ENCODE measurements at places on chromosomes 2 and 18. TPM values are rescaled to one million over a fixed set of nuclear protein-coding genes. Genes with fewer than 3 reads are reported as not detected.

- H3K27me3 ChIP-seq: no peaks in the 10 kb centered on the region
- H3K36me3 ChIP-seq: no peaks in the 10 kb centered on the region
- H3K4me1 ChIP-seq: peaks cover 30% of the 10 kb centered on the region
- H3K27ac ChIP-seq: peak overlapping the region; percentile 44
- DNase-seq: no peak
Measured at GRCh38 chr2:30408961-30409387, 38.1 kb upstream of the LCLAT1 start.

DNA sequence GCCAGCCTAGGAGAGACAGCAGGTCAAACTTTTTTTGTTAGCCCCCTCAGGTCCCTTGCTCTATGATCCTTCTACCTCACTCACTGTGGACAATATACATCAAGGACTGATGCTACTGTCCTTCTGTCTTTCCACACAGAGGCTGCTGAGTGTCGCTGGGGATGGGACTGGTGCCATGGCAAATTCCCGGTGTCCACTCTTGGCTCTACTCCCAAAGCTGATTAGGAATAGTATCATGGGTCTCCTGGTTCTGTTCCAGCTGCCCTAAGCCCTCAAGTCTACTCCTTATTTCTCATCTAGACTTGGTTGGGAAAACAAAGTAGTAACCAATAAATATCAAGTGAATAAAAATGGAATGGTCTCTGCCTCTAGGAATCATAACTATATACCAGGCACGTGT, 441.3 kb downstream of the TGIF1 start:
- H3K4me1 ChIP-seq: no peaks in the 10 kb centered on the region
- no peak overlapping the region for H3K27ac ChIP-seq
- H3K36me3 ChIP-seq: no peaks in the 10 kb centered on the region
- H3K4me3 ChIP-seq: no peak overlapping the region
- no peak for DNase-seq

GRCh38 chr18:34529358-34530335, 180.5 kb upstream of the DTNA start:
- no peak for DNase-seq
- no peak overlapping the region for H3K4me3 ChIP-seq
- no peak overlapping the region for H3K27ac ChIP-seq
- H3K27me3 ChIP-seq: no peaks in the 10 kb centered on the region
- no peaks in the 10 kb centered on the region for H3K4me1 ChIP-seq

The ST6GAL2 gene
- polyA plus RNA-seq: 0.58 TPM

DNA sequence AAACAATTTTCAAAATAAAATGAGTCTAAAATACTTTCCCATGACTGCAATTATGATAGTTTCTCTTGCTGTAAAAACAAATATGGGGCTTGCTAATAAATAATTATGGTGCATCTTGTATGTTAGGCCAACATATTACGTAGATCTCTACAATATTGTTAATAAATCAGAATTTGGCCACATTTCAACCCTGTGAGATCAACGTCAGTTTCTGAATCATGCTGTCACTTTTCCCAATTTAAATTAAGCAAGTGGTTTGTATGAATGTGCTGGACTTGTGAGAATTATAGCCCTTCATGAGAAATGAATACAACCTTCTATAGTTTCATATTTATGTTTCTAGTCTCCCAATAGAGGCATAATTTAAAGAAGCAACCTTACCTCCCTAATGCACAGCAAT, 808.9 kb downstream of the SUCLG1 start:
- H3K4me3 ChIP-seq: no peak overlapping the region
- H3K27me3 ChIP-seq: no peaks in the 10 kb centered on the region
- no peak overlapping the region for H3K27ac ChIP-seq

DNA sequence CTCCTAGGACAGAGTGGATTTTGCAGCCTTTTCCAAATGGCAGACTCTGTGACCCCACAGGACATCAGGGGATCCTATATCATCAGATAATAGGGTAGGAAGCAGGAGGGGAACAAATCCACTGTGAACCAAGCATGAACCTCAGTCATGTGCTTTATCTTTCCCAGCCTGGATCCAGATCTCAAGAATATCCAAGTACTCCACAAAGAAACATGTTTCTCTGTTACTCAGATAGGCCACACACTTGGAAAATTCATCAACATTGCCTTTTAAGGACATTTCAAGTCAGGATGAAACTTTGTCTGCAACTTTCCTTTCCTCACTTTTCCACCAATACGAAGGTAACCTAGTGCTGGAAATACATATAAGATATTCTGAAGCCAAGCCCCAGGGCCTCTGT, 85.8 kb downstream of the RDH14 start:
- no peak overlapping the region for H3K4me3 ChIP-seq
- H3K27ac ChIP-seq: no peak overlapping the region

The COLEC11 gene
- 8.7 TPM for polyA plus RNA-seq

GRCh38 chr2:65043001-65043400, 13.2 kb upstream of the CEP68 start:
- DNase-seq: no peak
- H3K4me3 ChIP-seq: no peak overlapping the region
- H3K27me3 ChIP-seq: no peaks in the 10 kb centered on the region
- H3K36me3 ChIP-seq: no peaks in the 10 kb centered on the region
- no peak overlapping the region for H3K27ac ChIP-seq
- H3K4me1 ChIP-seq: no peaks in the 10 kb centered on the region

- H3K27me3 ChIP-seq: no peaks in the 10 kb centered on the region
- H3K4me1 ChIP-seq: peaks cover 19% of the 10 kb centered on the region
- H3K4me3 ChIP-seq: no peak overlapping the region
- DNase-seq: peak; percentile 71
Measured at GRCh38 chr2:232325324-232326273, 53.0 kb upstream of the ALPP start.

GRCh38 chr18:26135548-26135947, 1.9 kb downstream of the PSMA8 start:
- H3K4me3 ChIP-seq: no peak overlapping the region
- H3K4me1 ChIP-seq: no peaks in the 10 kb centered on the region
- H3K27me3 ChIP-seq: no peaks in the 10 kb centered on the region
- H3K36me3 ChIP-seq: no peaks in the 10 kb centered on the region
- DNase-seq: no peak
- no peak overlapping the region for H3K27ac ChIP-seq

The GALNT14 gene
- 1.6 TPM for polyA plus RNA-seq

The GKN2 gene
- not detected for polyA plus RNA-seq

DNA sequence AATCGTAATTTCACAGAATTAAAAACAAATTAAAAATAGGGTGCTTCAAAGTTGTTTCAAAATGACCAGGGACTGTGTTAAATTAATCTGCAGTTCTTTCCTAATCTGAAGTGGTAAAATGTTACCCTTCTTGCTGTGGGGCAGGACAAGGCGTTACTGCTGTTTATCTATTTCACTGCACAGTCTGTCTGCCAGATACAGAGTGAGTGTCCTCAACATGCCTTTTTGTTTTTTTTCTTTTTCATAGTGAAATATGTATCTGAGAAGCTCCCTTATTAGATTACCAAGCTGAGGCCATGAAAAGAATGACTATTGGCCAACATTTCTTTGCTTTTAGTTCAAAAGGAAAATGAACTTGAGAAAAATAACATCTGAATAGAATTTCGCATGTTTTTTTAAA, 38.0 kb downstream of the KCTD1 start:
- H3K4me1 ChIP-seq: peaks cover 36% of the 10 kb centered on the region
- peak; percentile 44 for DNase-seq
- H3K27me3 ChIP-seq: no peaks in the 10 kb centered on the region
- H3K36me3 ChIP-seq: no peaks in the 10 kb centered on the region

DNA sequence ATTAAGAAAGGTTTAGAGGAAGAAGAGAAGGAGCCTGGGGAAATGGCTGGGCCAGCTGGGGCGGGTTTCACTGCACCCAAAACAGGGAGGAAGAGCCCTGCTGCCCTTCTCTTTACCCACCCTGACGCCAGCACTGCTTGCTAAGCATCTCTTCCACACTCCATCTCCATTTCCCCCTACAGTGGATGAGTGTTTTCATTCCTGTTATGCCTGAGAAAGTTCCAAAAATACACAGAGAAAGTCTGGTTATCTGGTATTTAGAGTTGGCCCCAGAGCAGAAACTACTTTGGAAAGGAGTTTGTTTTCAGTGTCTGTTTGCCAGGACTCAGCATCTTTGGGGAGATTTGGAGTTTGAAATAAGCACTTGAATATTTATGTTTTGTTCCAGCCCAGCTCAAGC, 451.0 kb downstream of the SLC4A3 start:
- H3K27ac ChIP-seq: no peak overlapping the region
- no peaks in the 10 kb centered on the region for H3K4me1 ChIP-seq
- no peak for DNase-seq
- H3K36me3 ChIP-seq: no peaks in the 10 kb centered on the region
- no peak overlapping the region for H3K4me3 ChIP-seq

The E2F6 gene
- 19.7 TPM for polyA plus RNA-seq

The LYPD1 gene
- polyA plus RNA-seq: 4.3 TPM

- H3K27ac ChIP-seq: no peak overlapping the region
- no peaks in the 10 kb centered on the region for H3K27me3 ChIP-seq
- H3K4me3 ChIP-seq: no peak overlapping the region
Measured at GRCh38 chr2:23548143-23548769, 163.3 kb downstream of the KLHL29 start.

The DNPEP gene
- polyA plus RNA-seq: 92.6 TPM

GRCh38 chr2:127084611-127085316, 22.2 kb downstream of the BIN1 start:
- no peak for DNase-seq
- H3K27ac ChIP-seq: no peak overlapping the region
- H3K4me3 ChIP-seq: no peak overlapping the region
- H3K36me3 ChIP-seq: no peaks in the 10 kb centered on the region
